ENCODE measurements at places on chromosomes 3 and 15.

GRCh38 chr3:173639098-173639497, 241.6 kb downstream of the NLGN1 start:
- no peak for DNase-seq

DNA sequence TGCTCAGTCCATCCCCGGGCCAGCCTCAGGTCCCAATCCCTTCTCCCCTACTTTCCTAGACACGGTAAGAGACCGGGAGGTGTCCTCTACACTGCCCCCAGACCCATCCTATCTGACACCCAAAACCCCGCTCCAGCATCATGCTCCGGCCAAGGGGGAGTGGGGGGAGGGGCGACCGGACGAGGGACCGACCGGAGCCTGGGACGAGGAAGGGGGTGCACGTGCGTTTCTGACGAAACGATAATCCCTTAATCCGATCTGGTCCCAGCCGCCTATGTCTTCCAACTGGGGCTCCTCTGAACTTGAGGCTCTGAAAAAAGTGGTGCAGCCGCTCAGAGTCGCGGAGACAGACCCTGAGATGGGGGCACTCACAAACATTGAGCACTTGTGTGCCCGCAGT, 494 bp downstream of the CPLX3 start:
- no peak for DNase-seq

DNA sequence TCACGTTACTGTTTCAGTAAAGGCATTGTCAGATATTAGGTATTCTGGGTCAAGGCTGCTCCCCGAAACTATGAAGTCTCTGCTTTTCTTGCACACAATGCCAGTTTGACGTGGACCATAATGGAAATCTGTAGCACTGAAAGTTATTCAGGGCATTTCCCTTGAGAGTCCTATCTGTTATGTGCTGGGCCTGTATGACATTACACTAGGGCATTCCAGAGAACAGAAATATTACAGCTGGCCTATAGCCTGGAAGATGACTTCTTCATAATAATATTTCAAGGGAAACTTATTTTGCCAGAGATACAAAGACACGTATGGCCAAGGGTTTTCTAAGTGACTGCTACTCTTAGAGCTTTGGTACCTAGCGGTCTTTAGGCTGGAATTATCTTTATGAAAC, 613.6 kb upstream of the CBLB start:
- no peak for DNase-seq

GRCh38 chr15:62769604-62770003, 272.9 kb upstream of the TPM1 start:
- peak; percentile 60 for DNase-seq

DNA sequence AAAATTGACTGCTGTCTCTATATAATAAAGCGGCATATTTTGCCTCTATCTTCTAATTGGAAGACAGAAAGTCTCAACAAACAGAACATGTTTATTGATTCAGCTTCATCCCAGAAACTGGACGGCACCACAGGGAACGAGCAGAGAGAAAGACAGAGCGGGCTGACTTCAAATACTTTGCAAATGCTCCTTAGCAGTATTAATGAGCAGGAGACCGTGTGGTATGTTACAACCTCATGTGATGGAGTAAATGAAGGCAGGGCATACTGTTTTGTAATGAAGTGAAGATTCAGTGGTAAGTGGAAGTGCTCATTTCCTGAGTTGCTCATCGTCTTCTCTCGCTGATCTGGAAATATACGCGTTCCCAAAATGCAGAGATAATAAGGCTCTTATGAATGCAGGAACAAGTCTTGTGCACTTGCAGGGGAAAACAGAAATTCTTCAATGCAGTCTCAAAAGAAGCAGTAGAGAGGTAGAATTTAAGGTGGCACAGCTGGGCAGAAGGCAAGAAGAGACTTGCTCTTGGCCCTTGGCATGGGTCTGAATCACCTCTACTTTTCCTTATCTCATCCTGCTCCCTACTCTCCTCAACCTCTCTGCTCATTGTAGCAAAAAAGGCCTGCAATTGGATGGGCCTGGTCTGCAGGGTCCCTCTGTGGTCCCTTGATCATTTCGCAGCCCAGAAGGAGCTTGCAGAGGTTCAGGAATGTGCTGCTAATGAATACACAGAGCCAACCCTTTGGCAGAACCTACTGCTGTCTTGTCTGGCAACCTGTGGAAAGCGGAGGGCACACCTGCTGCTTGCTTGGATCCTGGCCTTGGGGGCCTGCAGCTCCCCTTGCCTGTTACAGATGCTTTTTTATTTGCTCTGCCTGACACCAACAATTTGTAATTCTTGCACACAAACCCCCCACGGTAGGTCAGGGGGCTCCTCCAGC, 604.9 kb upstream of the CFAP20DC start:
- no peak for DNase-seq

GRCh38 chr3:32684029-32684799, 774 bp upstream of the CNOT10 start:
- no peak for DNase-seq

- no peak for DNase-seq
Measured at GRCh38 chr15:52118969-52119749, 6.6 kb upstream of the BCL2L10 start.

DNA sequence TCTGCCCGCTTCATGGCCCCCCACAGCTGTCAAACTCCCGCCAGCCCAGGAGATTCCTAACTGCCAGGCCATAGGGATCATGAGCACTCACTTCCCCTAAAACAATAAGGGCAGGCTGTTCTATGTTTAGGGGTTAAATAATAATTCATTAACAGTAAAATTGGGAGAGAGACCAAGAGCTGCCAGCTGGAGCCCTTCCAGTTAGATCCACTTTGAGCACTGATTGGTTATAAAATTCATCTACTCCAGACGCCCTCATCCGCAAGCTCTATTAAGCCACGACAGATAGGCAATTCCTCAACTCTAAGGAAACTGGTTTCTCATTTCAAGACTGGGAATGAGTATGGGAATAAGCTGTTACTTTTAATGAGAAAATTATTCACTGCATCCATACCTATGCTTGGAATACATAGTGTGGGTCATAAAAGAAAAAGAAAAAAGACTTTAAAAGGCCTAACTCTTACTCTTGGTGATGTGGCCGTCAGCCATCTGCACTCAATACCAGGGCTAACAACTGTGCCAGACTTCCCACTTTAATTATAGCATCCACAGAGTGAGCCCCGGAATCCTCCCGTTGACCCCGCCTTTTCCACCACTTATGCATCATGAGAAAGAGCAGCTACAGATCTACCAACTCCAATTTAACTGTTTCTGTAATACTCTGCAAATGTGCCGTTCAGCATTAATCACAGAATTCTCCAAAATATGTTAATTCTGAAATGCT, 44.5 kb downstream of the IL17RD start:
- no peak for DNase-seq

DNA sequence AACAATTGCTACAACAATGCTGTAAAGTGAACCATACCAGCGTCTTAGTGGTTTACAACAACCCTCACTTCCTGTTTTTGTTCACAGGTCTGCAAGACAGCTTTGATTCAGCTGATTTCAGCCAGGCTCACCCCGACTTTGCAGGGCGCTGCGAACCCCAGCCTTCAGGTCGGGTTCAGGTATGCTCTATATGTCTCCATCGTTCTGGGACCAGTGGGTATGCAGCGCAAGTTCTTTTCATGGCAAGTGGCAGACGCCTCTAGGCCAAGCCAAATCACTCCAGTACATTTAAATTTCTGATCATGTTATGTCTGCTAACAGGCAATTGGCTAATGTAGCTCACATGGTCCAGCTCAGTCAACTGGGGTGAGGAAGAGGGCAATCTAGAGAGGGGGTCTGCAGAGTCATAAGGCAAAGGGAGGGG, 52.4 kb upstream of the RGMA start:
- DNase-seq: no peak
